ENCODE measurements at places on chromosomes 2 and 18.

- no peak for DNase-seq
Measured at GRCh38 chr2:109060496-109060895, 68.5 kb upstream of the SH3RF3 start.

DNA sequence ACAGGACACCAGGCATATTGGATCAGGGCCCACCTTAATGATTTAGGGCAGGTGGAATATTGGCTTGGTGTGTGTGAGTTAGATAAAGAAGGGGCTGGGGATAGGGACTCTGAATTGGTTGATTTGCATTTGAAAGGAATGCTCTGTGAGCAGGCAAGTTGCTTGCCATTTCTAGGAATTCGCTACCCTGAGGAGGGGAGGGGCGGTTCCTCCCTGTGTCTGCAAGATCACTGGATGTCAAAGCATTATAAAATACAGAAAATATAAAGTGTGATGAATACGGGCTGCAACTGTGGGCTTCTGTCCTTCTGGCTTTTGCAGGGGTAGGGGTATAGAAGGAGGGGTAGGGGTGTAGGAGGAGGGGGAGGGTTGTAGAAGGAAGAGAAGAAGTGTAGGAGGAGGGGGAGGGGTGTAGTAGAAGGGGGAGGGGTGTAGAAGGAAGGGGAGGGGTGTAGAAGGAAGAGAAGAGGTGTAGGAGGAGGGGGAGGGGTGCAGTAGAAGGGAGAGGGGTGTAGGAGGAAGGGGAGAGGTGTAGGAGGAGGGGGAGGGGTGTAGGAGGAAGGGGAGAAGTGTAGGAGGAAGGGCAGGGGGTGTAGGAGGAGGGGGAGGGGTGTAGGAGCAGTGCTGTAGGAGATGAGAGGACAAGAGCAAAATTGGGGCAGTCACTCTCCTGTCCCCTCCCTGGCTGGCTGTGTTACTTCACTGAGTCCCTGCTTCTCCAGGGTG lies 238.0 kb upstream of the COPS8 start:
- no peak for DNase-seq

GRCh38 chr18:58026395-58026794 lies 17.6 kb upstream of the NEDD4L start:
- no peak for DNase-seq

DNA sequence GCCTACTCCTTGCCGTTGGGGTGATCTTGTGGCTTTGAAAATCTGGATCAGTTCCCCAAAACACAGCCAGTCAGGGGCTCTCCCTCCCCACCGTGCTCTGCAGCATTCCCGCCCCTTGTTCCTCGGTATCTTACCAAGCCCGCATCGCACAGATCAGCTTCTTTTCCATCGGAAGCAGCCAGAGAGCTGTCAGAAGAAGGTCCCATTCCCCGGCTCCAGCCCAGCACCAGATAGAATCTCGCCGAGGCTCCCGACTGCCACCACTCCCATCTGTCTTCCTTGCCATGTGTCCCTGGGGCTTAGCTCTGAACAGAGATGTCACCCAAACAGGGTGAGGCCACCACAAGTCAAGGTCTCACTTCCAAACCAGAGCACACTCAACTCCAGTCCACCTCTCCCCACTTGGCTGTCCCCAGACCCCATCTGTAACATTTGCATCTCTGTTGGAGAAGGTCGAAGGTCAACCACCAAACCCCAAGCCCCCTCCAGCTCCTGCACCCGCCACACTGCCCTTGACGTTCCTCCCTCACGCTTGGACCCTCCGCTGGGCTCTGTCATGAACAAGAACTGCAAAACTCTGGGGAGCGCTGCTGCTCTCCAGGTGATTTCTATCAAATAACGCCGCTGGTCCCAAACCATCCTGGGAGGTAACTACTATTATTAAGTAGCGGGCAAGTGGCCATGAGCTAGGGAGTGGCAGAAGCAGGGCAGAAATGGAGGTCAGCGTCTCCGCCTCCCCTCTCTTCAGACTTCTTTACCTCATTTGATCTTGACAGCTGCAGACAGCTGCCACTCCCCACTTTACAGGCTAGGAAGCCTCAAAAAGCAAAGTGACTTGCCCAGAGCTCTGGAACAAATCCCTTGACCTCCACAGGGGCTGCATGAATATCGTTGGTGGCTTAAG lies 70.0 kb upstream of the TAF1B start:
- DNase-seq, result no peak
